ENCODE measurements at places on chromosomes 6 and 20.

- peak; percentile 42 for DNase-seq
Observed at GRCh38 chr6:46042355-46042999, 26.8 kb upstream of the CLIC5 start.

GRCh38 chr6:33909737-33910136, 105.9 kb upstream of the MLN start:
- no peak for DNase-seq

- DNase-seq, result no peak
Observed at GRCh38 chr6:44650947-44651346, 263.4 kb downstream of the CDC5L start.

DNA sequence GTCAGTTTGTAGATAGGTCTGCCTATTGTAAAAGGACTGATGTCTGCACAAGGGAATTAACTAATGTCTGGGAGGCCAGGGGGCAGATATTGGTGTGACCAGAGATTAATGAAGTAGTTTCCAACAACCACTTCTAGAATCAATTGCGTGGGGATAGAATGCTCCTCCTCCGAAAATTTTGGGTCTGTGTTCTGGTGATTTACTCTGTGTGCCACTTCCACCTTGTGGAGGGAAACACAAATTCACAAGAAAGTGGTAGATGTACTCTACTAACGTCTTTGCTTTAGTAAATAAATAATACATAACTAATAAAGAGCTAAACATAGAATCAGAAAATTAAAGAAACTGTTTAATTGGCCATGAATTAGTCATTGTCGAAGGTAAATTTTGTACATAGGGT, 25.5 kb downstream of the TMEM14A start:
- no peak for DNase-seq

DNA sequence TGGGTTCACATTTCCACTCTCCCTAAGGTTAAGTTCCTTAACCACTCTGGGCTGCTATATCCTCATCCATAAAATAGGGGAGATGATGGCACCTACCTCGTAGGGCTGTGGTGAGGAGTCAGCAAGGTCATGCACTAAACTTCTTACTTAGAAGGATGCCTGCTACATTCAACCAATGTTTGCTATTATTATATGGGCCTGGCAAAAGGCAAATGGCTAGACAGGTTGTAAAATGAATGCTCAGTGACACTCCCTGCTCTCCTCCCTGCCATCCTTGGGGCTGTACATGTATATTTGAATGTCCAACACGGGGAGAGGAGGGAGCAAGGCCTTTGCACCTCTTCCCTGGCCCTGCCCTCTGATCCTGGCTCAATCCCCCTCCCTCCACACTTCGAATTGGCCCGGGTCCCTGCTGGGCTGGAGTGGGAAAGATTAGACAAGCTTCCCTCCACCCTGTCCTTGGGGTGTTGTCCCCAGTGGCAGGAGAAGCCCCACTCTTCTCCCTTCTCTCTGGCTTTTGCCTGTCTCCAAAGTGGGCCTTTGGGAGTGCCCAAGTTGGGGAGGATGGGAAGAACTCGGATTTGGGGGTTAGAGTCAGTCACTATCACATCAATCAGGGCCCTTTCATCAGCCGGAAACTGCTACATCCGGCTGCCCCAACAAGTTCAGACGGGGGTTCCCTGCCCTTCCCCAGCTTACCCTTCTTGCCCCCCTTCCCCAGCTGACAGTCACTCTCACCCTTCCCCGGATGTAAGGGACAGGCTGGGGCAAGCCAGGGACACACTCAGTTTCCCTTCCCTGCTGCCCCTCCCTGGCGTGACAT, 36.3 kb upstream of the VEGFA start:
- no peak for DNase-seq

GRCh38 chr6:83914953-83915352, 55.5 kb downstream of the CYB5R4 start:
- no peak for DNase-seq

DNA sequence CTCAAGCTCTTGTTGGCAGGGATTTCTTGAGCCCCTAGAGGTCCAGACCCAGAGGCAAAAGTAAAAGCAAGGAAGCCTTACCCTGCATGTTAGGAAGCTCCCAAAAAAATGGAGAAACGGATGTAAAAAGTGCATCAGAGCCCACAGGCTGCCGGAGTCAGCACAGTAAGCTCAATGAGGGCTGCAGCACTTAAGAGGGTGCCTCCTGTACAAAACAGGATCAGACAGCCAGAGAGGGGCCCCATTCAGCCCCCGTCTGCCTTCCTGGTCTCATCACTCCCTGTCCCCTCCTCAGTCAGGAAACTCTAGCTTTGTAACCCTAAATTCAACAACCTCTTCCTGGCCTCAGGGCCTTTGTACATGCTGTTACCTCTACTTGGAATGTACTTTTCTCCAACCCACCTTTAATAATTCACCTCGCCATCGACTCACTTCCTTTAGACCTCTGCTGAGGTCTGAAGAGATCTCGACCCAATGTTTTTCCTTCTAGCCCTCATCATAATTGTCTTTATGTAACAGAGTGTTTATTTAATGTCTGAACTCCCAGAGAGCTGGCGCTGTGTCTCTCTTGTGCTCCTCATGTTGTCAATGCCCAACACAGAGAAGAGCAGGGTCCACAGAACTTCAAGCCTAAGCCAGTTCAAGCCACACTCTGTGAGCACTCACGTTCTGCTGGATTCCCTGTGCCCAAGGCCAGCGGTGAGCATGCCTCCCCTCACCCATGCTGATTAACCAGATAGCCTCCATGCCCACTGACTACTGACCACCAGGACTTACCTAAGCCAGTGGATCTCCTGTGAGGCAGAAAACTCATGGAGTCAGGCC, 2.8 kb upstream of the PLCG1 start:
- DNase-seq, result no peak

DNA sequence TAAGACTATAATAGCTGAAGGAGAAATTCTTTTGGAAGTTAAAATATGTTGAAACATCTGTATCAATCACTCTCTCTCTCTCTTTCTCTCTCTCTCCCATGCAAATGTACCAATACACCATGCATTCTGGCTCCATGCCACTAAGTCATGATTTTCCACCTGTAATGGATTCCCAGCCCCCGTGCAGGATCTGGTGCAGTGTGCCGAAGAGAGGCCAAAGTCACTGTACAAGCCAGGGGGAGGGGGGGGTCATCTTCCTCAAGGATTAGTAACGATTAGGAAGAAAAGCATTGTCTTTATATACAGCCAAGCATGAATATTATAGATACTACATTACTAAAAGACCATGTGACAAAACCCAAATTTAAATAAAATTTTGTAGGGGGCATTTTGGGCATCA, 725.1 kb downstream of the KIF16B start:
- DNase-seq, result no peak

GRCh38 chr6:21740376-21741124, 147.0 kb downstream of the SOX4 start:
- DNase-seq, result no peak

- no peak for DNase-seq
Observed at GRCh38 chr20:19003366-19004336, 190.1 kb downstream of the SCP2D1 start.

GRCh38 chr20:50572938-50573777, 63.0 kb downstream of the PTPN1 start:
- DNase-seq, result peak; percentile 83

- no peak for DNase-seq
Observed at GRCh38 chr6:10389739-10390494, 25.0 kb downstream of the TFAP2A start.

DNA sequence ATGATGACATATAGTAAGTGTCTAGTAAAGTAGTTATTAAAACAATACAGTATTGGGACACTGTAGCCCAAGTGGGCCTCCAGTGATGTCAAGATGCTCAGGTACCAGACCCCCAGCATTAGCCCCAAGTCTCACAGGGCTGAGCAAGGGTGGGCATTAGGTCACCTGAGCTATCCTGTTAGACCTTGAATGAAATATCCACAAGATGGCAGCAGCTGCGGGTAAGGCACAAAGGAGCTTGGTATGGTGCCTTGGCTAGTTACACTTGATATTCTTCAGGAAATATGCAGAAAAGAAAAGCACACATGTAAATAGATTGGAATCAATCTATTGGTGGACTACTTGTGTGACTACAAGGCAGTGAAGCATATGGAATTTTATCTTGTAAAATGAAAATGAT, 701.8 kb upstream of the ADGRB3 start:
- peak; percentile 1 for DNase-seq

- no peak for DNase-seq
Observed at GRCh38 chr6:79821859-79822258, 125.5 kb downstream of the ELOVL4 start.

- DNase-seq, result no peak
Observed at GRCh38 chr20:58436868-58437645, 48.0 kb downstream of the VAPB start.

DNA sequence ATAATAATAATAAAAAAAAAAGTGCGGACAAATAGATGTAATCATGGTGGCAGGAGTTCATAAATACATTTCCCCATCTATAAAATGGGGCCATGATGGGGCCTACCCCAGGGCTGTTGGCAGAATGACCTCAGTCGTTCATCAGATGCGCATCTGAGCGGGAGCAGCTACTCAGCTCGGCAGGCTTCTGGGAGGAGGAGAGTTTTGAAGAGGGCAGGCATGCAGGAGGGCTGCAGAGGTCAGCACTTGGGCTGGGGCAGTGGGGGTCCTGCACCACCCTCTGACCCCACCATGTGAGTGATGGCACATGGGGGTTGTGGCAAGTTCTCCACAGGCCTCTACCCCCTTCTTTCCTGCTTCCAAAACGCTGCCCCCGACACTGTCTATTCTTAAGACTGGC, 373.5 kb downstream of the ZFAND3 start:
- DNase-seq, result no peak

DNA sequence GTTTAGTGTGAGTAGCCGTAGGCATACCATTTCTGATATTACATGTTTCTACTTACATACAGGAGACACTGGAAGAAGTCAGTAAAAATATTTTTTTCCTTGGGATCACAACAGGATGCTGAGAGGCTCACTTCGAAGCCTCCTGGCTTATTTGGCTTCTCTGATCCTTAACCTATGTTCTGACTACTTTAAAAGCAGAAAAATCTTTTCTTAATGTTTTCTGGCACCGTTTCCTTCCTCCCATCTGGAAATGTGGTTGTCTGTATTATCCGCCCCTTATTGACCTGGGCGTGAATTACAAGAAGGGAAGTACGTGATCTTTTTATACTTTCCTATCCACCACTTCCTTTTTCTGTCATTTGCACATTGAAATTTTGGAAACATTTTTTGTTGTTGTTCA, 379.6 kb downstream of the COL12A1 start:
- no peak for DNase-seq

DNA sequence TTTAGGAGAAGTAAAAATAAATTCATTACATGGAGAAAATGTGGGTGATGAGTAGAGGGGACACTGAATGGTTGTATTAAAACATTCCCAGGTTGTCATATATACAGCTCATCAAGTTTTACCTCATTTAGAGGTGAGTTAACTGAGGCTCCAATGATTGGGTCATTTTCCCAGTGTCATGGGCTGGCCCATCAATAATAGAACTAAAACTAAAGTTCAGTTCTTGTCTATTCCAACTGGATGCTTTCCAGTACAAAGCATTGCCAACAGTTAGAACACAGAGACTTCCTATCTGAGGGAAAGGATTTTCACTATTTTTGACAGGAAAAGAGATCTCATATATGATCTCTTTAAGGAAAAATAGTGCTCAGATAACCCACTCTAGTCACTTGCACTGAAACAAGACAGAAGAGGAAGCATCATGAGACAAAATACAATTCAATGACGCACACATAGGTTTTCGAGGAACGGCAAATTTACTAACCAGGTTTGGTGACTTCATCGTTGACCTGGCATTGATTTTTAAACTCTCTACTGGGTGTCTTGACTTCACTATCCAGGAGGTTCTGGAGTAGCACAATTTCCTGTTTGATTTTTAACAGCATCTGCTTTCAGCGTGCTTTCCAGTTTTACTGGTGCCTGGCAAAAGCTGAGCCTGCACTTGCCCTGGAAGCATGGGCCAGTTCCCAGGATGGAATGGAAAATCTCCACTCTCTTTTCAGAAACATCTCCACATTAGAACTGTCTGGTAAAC, 195.5 kb upstream of the FBXL4 start:
- DNase-seq, result no peak

DNA sequence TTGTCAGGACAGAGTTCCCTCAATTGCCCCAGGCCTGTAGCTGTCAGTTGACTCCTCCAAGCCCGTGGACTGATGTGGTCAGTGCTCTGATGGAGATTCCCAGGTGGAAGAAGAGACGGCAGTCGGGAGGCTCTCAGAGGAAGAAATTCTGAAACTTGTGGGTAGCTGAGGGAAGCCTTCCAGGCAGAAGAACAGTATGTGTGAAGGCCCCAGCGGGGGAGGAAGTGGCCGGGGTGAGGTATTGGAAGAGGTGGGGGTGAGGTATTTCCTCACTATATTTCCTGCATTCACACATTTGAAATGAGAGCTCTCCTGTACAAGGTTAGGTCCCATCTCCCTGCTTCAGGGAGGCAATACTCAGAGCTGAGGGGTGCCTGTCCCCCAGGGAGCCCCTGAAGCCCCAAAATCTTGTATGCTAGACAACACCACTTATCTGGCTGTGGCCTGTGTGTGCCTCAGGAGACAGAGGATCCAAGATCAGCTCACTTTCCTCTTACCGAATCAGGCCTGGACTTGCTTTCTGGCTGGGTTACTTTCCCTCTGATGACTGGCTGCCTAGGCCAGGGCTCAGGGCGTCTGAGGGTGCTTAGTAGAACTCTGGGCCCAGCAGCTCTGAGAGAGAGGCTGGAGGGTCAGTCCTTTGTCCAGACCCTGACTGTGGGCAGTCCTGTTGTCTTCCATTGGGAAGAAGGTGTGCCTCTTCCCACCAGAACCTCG, 49.3 kb upstream of the MYL9 start:
- no peak for DNase-seq

- no peak for DNase-seq
Observed at GRCh38 chr6:29531668-29532067, 27.9 kb downstream of the UBD start.

DNA sequence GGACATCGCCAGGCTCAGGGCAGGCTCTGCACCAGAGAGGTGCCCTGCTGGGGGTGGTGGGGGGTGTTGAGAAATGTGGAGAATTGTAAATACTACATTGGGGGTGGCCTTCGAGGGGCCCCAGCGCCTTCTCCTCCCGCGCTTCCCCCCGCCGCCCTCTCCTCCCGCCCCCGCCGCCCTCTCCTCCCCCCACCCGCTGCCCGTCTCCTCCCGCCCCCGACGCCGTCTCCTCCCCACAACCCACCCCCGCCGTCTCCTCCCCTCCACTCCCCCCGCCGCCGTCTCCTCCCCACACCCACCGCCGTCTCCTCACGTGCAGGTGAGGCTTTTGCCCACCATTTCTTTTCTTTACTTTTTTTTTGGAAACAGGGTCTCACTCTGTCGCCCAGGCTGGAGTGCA, 1.5 kb upstream of the SRMS start:
- no peak for DNase-seq

GRCh38 chr6:127462376-127462775, 3.2 kb upstream of the KIAA0408 start:
- DNase-seq, result no peak
